ENCODE measurements at places on chromosomes 16 and 17.

GRCh38 chr16:86800894-86801293 is 222.5 kb downstream of the FOXL1 start:
- DNase-seq, result no peak

DNA sequence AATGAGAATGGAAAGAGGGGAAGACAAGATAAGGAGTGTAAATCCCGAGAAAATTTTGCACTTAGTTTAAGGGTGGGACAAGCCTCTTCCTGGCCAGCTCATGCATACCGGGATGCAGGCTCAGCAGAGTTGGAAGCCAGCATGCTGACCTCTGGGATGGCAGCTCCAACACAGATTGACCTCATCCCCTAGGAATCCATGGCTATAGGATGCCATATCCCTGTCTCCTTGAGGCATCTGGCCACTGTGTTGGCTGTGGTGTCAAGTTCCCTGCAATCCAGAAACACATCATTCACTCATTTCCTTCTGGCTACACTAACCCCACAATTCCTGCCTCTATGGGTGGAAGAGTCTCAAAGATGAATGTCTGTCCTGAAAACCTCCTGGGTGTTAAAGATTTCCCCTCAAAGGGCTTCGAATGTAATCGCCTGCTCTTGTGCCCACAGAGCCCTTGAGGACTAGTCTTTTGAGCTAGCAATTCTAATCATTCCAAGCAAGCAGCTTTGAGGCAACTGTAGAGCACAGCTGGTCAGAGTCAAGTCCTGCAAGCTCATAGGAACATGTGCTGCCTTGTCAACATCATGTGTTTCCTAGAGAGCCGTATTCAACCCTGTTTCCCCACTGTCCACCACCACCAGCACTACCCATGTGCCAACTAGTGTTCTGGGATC is 141.4 kb downstream of the PMP22 start:
- DNase-seq, result no peak

DNA sequence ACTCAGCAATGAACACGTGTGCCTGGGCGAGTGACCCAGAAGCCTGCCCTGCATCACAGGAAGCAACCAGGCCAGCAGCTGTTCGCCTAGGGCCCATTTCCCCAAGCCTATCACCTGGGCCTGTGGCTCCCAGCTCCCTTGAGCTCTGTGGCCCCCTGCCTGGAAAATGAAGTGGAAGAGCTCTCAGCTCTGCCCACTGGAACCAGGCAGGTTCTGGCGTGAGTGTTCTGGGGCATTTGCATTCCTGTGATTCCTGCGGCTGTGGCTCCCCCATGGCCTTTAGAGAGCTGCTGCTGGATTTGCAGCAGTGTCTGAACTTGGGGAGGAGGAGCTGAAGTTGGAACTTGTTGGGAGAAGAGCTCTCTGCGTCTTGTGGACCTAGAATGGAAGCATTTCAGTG is 22.8 kb downstream of the PGS1 start:
- no peak for DNase-seq

- no peak for DNase-seq
Measured at GRCh38 chr16:23466162-23466885, 13.3 kb upstream of the COG7 start.

All from hippocampal formation (tissue), 2 donors.